Stimulated activated CD8-positive, alpha-beta memory T cell treated with anti-CD3 and anti-CD28 coated beads, Interleukin-12 subunit alpha, Interleukin-12 subunit beta, amount 100 ng/mL, for 4 hours (primary cell): ENCODE measurements at places on chromosomes 3 and 15.

- DNase-seq, result no peak
These were observed 52.9 kb downstream of the GASK1A start for GRCh38 chr3:43031889-43032545.

GRCh38 chr15:65060641-65061397 is 7.0 kb downstream of the RASL12 start:
- no peak for DNase-seq

GRCh38 chr15:39631357-39631756 is 50.5 kb downstream of the THBS1 start:
- DNase-seq, result no peak

DNA sequence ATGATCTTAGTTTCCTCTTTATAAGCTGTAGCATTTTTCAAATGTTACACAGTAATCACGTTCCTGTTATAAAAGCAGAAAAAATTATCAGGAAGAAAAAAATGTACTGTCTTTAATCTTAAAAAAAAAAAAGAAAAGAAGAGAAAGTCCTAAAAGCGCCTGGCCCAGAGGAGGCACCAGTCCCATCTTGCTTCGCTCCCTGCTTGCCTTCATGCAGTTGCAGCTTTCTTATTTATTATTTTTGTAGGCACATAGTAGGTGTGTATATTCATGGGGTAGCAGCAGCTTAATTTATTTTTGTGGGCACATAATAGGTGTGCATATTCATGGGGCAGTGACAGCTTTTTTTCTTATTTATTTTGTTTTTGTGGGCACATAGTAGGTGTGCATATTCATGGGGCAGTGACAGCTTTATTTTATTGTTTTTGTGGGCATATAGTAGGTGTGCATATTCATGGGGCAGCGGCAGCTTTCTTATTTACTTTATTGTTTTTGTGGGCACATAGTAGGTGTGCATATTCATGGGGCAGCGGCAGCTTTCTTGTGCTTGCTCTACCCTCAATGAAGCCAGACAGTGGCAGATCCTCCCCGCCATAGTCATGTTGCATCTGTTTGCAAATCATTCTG is 5.5 kb upstream of the EHD4 start:
- DNase-seq, result no peak

- no peak for DNase-seq
These were observed 27.0 kb upstream of the SV2B start for GRCh38 chr15:91073077-91073476.

- DNase-seq, result no peak
These were observed 38.1 kb downstream of the FSIP1 start for GRCh38 chr15:39744334-39745103.

GRCh38 chr3:22555753-22556435 is 647.2 kb upstream of the UBE2E2 start:
- no peak for DNase-seq

- DNase-seq, result no peak
These were observed 2.1 kb downstream of the CD47 start for GRCh38 chr3:108088697-108089096.

DNA sequence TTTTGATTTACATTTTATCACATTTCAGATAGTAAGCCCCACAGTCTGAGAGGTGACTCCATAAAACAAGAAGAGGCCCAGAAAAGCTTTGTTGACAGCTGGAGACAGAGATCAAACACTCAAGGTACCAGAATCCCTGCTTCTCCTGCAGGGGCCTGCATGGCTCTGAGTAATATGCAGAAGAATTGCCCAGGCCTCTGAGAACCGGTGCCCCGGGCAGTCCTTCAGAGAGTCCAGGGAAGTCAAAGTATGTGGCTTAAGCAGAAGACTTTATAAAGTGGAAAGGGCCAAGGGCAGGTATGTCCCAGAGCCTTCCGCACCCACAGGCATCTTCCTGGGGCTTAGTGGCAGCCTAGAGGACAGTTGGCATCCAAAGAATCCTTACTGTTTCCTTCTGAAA is 12.8 kb downstream of the ATRIP start:
- DNase-seq, result no peak

- no peak for DNase-seq
These were observed 8.9 kb downstream of the GYG1 start for GRCh38 chr3:149000206-149000745.

DNA sequence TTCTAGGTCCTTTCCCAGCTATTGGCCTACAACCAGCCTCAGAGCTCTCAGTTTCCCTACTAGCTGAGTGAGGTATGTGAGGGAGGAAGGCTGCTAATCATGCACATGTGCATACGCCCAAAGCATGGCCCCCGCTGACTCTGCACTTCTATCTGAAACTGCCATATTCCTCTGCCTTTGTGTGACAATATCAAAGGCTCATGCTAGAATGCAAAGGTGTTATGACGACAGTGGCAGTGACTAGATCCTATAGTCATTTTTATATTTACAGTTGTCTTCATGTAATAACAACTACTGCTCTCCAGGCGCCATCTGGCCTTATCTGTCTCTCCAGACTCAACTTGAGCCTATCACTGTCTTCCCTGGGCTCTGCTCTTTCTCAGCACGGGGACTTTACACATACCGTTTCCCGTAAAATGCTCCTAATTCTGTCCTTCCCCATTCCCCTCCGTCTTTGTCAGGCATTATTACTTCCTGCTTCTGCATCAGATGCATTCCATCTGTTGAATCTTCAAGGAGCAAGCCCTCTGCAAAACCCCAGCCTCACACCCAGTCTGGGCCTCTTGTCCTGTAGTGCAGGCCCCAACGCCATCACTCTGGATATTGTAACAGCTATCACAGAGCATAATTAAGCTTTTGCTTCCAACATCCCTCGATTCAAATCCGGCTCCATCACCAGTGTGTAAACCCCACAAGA is 102.5 kb downstream of the PDCD6IP start:
- DNase-seq, result no peak

GRCh38 chr15:95298729-95299128 is 1031.8 kb upstream of the NR2F2 start:
- no peak for DNase-seq

DNA sequence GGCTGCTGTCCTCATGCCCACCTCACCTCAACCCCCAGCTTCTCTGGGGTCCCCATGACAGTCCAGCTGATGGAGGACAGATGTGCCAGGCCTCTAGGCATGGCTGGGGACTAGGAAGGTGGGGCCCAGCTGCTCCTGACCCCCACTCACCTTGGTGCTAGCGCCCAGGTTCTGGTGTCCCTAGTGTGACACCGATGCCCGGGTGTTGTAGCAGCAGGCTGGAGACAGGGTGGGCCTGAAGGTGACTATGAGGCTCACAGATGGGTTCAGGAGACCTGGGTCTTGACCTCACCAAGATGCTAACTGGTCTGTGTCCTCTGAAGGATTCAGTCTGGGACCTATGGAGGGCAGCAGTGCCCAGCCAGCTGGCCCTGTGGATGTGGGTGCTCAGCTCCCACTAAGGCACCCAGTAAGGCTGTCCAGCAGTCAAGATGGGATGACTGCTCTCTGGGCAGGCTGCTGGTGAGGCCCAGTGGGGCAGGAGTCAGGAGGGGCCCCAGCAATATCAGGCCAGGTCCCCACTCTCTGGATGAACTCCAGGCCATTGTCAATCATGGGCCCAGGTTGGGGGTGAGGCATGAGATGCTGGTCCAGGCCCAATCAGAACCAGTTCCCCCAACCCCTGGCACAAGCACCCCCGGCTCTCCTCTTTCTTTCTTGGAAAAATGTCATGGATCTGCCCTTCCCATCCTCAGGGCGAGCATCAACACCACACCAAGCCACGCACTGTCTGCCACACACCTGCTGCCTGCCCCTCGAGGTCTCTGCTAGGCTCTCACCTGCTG is 33.0 kb downstream of the ALDH1L1 start:
- DNase-seq, result no peak

DNA sequence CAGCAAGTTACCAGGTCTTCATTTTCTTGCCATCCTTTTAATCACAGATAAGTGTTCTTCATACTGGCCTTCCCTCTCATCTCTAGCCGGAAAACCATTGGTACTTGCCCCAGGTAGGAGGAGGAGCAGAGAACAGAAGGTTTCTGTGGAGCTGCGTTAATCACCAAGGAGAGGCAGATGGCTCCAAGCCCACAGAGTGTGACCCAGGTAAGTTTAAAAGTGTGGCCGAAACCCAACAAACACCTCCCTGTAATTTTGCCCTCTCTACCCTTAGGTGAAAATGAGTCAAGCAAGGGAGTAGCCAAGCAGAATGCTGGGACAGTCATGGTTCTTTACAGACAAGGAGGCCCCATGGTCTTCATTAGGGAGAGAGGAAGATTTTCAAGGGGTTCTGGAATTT is 37.3 kb downstream of the NFKBIZ start:
- DNase-seq, result no peak

- DNase-seq, result no peak
These were observed 49.4 kb upstream of the TNFAIP8L3 start for GRCh38 chr15:51144021-51144532.

DNA sequence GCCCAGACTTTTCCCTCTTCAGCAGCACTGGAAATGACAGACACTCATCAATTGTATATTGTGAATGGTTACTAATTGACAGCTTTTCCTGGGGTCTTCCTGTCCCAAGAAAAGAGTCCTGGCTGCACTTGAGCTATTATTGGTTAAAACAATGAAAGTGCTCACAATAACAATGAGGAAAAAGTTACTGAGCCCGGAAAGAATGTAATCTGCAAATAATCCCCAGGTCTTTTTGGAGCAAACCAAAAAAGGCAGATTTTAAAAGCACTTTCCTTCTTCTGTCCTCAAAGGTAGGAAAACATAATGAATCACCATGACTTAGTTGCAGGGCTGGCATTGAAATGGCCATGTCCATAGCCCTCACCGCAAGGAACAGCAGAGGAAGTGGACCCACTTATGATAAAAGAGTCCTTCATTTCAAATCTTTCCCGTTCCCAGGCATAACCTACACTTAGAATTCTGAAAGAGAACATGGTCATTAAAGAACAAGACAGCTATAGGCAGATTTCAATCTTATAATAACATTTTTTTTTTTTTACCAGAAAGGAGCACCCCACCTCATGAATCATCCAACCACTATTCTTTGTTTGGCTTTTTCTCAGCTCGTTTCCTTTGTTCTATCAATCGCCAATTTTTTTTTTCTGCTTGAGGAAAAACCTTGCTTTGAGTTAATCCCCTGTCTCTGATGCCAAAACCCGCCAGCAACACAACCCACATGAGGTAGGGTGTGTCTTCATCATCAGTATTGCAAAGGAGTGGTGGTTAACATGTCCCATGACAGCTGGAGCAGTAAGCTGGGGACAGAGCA is 35.5 kb upstream of the ATP1B3 start:
- DNase-seq, result no peak

DNA sequence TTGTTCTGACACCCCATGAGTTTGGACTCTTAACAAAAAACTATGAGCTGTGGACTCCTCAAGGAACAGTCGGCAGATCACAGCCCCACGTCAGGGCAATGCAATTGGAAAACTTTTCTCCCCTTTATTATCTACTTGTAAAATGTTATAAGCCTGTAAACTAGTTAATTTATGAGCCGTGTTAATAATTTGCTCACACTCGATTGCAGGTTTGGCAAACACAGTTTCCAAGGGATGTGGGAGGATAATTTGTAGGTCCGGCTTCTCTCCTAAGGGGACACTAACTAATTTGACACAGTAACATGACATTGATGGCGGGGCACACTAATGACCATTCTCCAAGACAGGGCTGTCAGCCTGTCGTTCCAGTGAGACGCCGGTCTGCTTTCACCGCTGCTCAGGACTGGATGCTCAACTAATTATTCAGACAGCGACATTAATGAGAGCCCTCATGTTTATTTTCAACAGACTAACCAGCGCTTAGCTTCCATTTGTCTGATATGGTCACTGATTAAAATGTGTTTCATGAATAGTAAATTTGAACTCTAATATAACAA is 222.1 kb downstream of the FOXP1 start:
- no peak for DNase-seq

- DNase-seq, result no peak
These were observed 8.9 kb downstream of the PHLDB2 start for GRCh38 chr3:111867889-111868426.

GRCh38 chr3:73586628-73587027 is 38.1 kb downstream of the PDZRN3 start:
- no peak for DNase-seq

- no peak for DNase-seq
These were observed 48.5 kb upstream of the MTMR10 start for GRCh38 chr15:31039961-31040360.

DNA sequence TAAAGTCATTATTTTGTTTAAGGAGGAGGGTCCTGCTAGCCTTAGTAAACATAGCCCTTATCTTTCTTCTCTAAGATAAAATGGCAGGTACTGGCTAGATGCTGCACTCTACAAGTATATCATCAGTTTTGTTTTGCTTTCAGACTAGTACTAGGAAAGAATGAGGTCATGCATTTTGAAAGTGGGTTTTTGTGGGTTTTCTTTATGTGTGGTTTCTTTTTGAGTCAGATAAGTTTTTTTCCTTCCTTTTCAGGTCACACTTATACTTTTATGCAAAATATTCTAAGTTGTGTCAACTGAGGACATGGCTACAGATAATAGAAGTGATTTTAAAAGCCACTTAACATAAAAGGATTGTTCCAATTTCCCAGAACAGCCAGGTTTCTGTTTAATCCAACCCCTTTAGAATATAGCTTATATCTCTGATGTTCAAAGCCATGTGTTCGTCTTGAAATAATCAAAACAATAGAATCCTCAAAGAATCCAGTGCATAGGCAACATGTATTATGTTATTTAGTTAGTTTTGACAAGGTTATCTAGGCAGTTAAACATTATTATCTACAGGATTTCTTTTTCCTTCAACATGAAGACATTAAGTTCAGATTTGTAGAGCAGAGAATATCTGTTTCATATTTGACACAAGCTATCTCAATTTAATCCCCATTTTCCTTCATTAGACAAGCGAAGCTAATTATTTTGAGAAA is 406.2 kb downstream of the RBMS3 start:
- DNase-seq, result no peak

DNA sequence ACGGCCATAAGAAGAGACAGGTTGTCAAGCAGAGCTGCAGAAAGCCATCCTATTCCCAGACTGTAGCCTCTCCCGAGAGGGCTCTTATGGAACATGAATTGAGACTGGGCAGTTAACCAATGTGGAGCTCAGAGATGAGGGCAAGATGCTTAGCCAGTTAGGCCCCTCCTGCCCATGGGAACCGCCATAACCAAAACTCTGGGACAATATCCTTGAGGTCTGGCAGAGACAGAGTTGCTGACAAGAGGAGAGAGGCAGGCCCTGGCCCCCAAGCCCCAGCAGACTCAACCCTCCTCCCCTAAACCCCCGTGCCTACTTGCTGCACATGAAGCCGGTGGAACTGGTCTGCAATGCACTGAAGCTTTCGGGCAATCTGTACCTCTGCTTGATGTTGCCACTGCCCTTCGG is 4.8 kb downstream of the BMF start:
- DNase-seq, result no peak

DNA sequence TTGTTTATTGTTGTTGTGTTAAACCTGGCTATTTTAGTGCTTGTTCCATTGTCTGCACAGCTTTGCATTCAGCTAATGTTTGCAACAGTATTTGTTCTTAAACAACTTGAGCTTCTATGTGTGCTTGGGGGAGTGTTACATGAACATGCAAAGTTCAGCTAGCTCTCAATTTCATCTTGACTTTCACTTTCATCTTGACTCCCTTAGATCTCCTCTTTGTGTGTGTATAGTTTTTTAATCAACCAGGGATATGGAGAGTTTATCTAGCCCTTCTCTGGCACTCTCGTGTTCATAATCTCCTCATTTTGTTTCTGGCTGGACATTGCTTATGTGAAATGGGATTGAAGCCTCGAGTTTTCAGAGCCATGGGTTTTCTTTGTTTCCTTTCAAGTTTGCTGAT is 212.4 kb upstream of the ZBTB20 start:
- DNase-seq, result no peak
